ENCODE measurements at places on chromosomes 4 and X. TPM values are rescaled to one million over a fixed set of nuclear protein-coding genes. Genes with fewer than 3 reads are reported as not detected.

GRCh38 chrX:151505796-151506195, 57.7 kb upstream of the PASD1 start:
- peak; percentile 41 for ATAC-seq

- no peak for ATAC-seq
Measured at GRCh38 chrX:43121637-43122036, 343.7 kb upstream of the PPP1R2C start.

DNA sequence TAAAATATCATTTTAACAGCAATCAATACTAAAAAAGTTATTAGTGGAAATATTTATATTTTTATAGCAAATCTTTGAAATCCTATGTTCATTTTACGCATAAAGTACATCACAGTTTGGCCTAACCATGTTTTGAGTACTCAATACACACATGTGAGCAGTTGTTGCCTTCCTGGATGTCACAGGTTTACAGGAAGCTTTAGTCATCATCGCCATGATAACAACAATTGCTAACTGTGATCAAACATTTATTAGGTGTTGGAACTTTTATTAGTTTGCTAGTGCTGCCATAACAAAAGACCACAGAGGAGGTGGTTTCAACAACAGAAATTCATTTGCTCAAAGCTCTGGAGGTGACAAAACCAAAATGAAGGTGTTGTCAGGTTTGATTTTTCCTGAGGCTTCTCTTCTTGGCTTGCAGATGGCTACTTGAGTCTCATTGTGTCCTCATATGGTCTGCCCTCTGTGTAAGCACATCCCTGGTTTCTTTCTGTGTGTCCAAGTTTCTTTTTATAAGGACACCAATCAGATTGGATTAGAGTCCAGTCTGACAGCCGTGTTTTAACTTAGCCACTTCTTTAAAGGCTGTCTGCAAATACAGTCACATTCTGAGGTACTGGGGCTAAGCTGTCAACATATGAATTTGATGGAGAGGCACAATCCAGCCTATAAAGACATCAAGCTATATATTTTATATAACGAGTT, 43.1 kb upstream of the BOD1L1 start:
- no peak for ATAC-seq

- no peak for ATAC-seq
Measured at GRCh38 chr4:45650545-45650944, 473.3 kb downstream of the GABRG1 start.

- no peak for ATAC-seq
Measured at GRCh38 chrX:48940404-48940955, 16.9 kb downstream of the OTUD5 start.

DNA sequence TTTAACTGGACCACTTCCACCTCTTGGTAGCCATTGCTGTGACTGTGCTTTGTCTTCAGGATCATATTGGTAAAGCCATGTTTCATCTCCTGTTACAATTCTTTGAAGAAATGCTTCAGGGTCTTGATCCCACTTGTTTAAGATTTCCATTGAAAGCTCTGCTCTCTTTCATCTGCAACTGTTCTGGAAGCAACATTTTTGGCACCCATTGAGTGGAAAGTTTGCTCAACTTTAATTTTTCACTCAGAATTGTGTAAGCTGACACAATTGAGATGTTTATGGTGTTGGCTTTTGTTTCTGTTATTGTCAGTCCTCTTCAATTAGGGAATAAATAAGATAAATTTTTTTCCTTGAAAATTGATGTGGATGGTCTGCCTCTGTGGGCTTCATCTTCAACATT, 237.4 kb downstream of the MAPK10 start:
- ATAC-seq: no peak

DNA sequence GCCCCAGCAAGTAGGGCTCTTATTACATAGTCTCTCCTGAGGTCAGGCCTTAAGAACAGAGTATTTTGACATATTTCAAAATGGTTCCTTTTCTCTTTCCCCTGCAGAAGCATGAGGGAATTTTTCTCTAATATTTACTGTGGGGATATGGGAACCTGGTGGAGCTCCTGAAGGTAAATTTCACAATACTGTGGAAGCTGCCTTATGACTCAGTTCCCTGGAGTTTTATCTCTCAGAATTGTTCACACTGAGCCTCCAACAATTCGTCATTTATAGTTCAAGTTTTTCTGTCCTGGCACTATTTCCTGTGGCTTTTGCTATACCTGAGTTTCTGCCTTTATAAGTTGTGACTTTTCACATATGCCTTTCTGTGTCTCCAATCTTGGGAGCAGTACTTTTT, 607.2 kb upstream of the NDST4 start:
- ATAC-seq: no peak

DNA sequence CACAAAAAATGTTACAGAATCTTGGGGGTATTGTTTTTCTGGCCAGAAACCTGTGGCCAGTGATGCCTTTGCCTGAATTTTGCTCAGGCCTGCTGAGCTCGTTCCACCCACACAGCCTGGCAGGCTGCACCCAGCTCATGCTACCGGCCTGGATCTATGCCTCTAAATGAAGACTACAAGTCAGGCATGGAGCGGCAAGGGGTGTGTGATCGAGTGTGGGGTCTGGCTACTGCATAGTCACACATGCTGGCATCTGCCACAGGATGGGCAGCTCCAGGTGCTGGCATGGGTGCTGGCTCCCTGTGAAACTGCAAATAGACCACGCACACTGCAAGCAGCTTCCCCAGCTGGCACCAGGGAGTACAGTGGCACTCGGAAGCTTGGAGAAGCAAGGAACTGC, 323.1 kb upstream of the POU3F4 start:
- ATAC-seq: no peak

DNA sequence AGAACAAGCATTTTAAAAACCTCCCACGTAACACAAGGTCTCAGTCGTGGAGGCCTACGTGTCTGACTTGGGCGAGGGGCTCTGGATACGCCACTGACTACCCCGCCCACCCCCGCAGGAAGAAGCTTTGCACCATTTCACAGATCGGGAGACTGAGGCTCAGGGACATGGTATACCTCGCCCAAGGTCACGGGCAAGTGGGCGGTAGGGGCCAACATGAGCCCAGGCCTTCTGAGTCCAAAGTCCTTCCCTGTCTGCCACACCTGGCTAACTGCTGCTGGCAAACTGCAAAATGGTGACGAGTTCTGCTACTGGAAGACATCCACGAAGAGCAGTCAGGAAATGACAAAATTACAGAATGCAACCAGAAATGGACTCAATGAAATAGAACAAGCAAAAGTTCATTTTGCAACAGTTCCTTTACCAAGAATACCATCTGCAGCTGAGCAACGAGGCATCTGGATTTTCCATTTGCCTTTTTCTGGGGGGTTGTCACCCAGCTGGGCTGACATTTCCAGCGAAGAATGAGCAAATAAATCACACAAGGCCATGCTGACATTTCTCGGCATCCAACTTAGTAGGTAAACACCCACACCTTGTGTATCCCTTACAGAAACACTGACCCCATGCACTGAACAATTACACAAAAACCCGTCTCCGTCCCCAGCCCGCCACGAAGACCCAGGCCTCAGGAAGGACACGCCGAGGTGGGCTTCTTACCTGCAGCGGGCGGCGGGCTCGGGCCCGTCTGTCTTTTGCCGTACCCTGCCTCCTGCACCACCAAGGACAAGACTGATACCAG, 70.2 kb upstream of the AFAP1 start:
- no peak for ATAC-seq

DNA sequence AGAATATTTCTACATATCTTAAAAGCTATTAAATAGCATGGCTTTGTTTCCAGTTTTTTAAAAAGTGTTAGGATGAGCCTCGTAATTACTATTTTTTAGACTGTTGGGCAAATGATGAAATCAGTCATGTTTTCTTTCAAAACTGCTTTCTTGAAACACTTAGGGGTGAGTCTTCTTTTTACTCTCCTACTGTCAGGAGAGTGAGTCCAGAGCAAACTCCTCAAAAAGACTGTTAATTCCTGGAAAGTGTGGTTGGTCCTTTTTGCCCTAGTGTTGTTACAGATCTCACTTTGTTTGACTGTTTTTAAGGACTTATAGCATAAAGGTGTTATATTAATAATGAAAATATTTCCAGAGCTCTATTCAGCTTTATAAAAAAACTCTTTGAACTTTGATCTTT, 6.3 kb downstream of the GSTCD start:
- ATAC-seq: no peak

DNA sequence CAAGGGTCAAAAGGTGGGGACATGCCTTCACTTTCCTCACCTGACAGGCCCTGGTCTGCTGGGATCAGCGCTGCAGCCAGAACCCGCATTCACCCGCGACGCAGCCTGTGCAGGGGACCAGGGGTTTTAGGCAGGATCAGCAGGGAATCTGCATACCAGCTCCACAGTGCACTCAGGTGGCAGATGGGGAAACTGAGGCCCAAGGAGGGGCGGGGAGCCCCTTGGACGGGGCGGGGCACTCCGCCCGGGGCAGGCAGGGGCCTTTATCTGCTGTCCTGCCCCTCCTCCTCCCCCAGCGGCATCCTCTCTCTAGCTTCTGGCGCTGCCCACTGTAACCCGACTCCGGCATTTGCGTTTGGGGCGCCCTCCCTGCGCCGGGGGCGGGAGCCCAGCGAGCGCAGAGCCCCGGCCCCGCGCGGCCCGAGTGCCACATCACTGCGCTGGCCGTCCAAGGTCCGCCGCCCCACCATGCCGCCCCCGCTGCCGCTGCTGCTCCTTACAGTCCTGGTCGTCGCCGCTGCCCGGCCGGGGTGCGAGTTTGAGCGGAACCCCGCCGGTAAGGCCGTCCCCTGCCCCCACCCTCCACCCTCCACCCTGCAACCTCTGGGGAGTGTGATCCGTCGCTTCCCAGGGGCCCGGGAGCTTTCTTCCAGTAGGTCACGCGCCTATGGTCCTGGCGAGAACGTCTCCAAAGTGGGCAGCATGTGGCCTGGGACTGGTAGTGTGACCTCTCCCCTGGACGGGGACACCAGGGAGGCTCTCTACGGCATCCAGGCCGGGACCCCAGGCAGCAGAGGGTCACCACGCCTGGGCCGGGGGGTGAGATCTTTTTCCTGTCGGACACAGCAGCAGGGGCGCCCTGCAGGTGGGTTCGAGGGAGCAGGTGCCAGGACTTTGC, at the start of gene CPZ:
TSS of gene CPZ (plus strand) at position 400 of the 898 bp plus-strand sequence. CDS start at position 469, 69 bp downstream.
- no peak for ATAC-seq

DNA sequence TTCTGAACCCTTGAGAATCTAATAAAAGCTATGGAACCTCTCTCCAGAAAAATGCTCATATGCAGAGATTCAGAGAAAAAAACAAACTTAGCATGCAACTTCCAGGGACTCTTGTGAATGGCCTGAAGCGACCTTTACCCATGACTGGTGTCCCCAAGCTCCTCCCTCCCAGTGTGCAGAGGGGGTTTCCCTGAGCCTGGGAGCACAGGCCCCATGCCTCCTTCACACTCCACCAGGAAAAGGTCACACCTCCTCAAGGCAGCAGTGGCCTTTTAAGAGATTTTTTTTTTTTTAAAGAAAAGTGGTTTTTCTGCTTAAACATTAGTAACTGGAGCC, 13.3 kb upstream of the UBA6 start:
- ATAC-seq: no peak

DNA sequence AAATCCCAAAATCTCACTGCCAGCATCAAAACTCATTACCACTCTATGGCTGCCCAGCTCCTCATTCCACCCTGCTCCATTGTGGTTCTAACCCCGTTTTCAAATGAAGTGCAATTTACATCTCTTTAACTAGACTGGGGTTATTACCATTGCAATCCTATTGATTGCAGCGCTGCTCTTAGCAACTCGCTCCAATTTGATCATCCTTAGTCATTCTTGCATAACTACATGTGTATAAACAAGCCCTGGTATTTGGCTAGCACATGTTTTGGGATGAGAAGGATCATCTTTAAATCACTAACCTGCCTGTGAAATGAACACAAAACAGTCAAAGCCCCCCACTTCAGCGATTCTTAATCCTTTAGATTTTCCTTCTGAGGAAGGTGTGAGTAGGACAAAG, 340.1 kb upstream of the PPARGC1A start:
- ATAC-seq: no peak

DNA sequence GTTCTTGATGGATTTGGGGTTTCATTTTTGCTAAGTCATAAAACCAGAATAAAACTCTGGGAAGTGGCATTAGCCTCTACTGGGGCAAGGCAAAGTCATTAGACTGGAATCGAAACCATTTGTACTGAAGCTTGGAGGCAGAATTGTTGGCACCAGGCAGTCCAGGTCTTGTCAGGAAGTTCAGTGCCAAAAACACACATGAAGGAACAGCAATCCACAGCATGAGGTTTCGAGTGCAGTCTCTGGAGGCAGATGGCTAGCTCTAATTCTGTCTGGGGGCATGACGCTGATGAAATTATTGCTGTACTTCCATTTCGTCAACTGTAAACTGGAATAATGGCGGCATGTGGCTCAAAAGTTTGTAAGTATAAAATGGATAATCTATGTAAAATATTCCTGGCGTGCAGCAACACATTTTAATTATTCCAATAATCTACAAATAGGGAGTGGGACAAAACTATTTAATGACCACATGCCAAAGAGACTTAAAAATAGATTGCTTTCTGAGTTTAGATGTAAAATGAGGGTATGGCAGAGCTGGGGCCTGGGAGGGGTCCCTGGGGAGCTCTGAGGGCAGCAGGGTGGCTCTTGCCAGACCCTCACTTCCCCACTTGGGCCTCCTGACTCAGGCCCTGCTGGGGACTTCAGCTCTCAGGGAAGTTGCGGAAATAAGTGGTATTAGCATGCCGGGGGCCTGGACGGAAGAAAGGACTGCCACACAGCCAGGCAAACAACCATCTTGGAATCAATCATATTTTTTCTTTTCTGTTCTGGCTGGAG, 18.8 kb upstream of the CENPU start:
- ATAC-seq: no peak

DNA sequence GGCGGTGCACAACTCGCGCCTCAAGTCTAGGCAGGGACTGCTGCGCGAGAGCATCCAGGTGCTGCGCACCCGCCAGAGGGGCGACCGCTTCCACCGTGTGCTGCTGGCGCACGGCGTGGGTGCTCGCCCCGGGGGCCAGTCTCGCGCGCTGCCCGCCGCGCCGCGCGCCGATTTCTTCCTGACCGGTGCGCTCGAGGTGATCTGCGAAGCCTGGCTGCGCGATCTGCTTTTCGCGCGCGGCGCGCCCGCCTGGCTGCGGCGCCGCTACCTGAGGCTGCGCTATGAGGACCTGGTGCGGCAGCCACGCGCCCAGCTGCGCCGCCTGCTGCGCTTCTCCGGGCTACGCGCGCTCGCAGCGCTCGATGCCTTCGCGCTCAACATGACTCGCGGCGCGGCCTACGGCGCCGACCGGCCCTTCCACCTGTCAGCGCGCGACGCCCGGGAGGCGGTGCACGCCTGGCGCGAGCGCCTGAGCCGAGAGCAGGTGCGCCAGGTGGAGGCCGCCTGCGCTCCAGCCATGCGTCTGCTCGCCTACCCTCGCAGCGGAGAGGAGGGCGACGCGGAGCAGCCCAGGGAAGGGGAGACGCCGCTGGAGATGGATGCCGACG, 1.3 kb downstream of the CHST7 start:
- peak; percentile 60 for ATAC-seq

- ATAC-seq: peak; percentile 92
Measured at GRCh38 chr4:124121461-124121971, 591.0 kb downstream of the ANKRD50 start.

DNA sequence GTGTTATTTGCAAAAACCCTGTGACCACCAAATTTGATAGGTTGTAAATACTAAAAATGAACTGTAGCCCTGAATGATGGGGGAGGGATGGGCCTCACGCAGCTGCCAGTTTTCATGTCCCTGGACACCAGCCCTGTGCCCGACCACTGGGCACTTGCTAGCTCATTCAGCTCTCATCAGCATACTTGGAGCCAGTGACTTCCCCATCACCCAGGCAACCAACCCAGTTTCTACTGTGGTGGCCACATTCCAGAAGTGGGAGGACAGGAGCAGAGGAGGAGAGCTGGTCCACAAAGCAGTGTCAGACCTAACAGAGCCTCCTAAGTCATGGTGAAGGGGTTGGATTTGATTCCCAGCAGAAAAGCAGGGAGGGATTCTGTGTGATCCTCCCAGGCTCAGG, 128.2 kb downstream of the CPEB2 start:
- ATAC-seq: no peak

SPARCL1 gene
- 31.0 TPM for total RNA-seq

FRMPD4 gene
- not detected for total RNA-seq

SMIM31 gene
- total RNA-seq: not detected
